ENCODE measurements at places on chromosomes 11 and 22.
A peak's percentile ranks its signal among the peaks of the same experiment; 100 is the strongest.

GRCh38 chr11:46421257-46421880, 29.8 kb upstream of the CHRM4 start:
- no peak for DNase-seq

DNA sequence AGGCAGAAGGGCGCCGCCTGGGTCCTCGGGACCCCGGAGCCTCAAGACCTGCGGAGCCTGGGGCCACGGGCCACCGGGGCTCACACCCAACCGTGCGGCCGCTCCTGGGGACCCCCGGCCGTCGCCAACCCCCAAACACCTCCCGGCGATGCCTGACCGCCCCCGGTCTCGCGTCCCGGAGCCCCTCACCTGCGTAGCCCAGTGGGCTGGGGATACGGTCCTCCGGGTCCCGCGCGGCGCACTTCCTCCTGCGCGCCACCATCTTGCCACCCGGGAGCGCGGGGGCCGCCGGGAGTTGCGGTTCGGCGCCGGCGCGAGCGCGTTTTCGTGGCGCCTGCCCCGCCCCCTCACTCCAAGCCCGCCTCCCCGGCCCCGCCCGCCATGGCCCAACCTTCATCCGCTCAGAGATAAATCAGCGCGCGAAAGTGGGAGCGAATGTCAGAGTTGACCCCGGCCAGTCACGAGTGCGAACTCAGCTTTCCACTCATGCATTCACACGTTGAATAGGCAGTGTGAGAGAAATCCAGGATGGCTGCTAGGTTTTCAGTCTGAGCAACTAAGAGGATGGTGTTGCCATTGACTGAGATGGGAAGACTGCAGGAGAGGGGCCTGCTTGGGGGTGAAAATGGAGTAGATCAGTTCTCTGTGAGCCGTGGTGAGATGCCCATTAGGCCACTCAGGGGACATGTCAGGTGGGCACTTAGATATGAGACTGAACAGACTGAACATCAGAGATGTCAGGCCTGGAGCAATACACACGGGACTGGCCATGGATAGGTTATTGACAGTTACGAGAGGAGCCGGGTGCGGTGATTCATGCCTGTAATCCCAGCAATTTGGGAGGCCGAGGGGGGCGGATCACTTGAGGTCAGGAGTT, at the start of gene RRP7A:
RRP7A (minus strand) TSS at position 272 of the 877 bp plus-strand sequence; CDS start at position 262, 10 bp downstream.
- DNase-seq: peak; percentile 65

DNA sequence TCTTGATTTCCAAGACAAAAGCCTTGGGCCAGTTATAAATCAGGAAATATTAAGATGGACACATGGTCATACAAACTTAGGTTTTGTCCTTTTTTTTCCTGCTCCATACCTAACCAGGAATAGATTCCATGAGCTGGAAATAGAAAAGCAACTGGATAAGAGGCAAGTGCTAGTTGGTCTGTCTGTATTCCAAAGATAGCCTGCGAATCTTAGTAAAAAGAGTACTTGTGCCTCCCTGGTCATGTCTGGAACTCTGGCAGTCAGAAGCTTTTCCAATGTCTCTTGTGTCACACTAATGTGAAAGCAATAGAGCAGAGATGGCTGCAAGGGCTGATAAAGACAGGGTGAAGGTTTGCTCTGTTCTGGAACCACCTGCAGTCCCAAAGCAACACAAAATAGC, 590.2 kb upstream of the ANO5 start:
- no peak for DNase-seq

DNA sequence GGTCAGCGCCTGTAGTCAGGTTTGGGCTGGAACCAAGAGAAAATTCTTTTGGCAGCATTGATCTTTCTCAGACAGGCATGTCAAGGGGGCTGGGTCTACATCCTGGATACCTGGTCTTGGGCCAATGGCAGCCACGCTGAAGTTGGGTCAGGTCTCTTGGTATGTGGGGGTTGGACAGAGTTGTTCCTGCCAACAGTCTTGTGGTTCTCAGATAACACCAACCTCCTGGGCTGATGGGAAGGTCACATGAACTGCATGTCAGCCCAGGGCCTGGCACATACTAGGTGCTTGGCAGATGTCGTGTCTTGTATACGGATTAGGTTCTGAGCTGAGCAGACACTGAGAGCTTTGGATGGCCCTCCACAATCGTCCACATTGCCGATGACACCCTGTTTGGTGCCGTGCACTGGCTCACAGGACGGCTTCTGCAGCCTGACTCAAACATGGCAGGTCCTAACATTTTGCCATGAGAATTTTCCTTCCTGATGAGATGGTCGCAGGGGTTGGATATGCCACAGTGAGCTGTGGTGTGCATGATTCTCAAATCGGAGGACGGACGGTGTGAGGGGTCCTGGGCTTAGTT, 42.0 kb downstream of the FBLN1 start:
- no peak for DNase-seq

GRCh38 chr11:304915-305843, 2.4 kb upstream of the IFITM2 start:
- peak; percentile 22 for DNase-seq

DNA sequence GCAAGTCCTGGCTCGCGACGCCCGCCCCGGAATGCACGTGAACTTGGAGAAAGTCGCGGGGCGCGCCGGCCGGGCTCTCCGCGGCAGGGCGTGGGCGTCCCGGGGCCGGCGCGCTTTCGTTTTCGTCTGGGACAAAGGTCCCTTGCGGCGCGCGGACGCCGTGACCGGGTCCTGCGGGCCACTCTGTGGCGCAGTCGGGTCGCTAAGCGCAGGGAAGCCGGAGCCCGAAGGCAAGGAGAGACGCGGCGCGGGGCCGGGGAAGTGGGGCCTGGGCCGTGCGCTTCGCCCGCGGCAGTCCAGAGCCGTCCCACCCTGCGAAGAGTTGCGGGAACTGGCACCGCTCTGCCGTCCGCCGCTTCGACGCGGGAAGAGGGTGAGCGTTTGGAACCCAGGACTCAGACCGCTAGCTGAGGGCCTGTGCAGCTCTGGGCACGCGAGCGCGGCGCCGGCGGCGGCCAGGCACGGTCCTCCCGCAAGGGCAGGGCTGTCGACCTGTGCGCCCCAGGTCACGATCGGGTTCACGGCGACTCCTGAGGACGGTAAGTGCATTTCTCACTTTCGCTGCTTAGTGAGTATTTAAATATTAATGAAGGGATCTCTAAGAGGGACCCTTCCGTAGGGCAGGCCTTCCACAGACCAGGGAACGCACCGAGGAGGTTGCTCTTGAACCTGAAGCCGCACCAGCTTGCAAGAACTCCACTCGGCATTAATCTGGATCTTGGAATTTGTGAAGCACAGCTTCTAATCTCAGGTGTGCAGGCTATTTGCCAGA, 78.0 kb upstream of the PPARA start:
- peak; percentile 22 for DNase-seq

DNA sequence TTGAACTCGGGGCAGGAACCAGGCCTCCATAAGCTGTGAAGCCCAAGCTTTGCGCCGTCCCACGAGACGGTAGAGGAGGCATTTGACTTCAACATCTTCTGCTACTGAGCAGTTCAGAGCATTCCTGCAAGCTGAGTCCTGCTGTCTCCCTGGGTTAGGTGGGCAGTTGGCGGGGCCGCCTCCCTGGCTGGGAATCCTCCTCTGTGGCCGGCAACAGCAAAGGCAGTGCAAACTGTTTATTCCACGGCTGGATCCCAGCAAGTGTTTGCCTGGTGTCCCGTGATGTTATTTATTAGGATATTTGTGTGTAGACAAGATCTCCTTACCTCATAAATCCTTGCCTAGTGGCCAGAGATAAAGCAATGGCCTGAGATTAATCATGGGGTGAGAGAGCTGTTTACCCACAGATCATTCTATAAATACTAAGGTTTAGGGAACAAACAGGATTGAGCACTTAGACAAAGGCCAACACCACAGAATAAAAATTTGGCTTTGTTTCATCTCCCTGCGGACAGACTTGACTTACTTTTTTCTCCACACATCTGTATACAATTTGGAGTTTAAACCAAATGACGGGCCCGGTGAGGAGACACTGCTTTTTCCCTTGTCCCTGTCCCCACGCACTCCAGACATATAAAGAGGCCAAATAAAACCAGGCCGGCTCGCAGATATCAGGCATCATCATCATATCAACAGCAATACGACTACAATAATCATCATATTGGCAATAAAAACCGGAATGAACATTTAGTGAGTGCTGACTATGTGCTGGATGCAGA, 63.4 kb downstream of the NAT10 start:
- no peak for DNase-seq

- no peak for DNase-seq
Measured at GRCh38 chr11:46075928-46076327, 45.3 kb downstream of the PHF21A start.
